ENCODE measurements at places on chromosomes 11 and 22. TPM values are rescaled to one million over a fixed set of nuclear protein-coding genes. Genes with fewer than 3 reads are reported as not detected.

Gene GPR83
- under 0.01 TPM for total RNA-seq

Gene NLRX1
- 13.7 TPM for total RNA-seq

Gene KCNA4
- not detected for total RNA-seq

Gene BTBD18
- not detected for total RNA-seq

Gene ELMOD1
- total RNA-seq, result under 0.01 TPM

Gene ANO1
- total RNA-seq, result 1.3 TPM

Gene TMEM132A
- total RNA-seq, result 25.2 TPM

Gene BLID
- total RNA-seq, result not detected

Gene OR52I2
- total RNA-seq, result not detected

Gene MIOX
- total RNA-seq, result not detected

Gene NRIP3
- total RNA-seq, result 2.2 TPM

Gene C1QTNF4
- total RNA-seq, result 0.13 TPM

Gene LRRC75B
- total RNA-seq, result 4.2 TPM

Gene KRTAP5-8
- total RNA-seq, result not detected

Gene SHISA8
- not detected for total RNA-seq

Gene PHF21B
- not detected for total RNA-seq

Gene CCDC83
- total RNA-seq, result not detected

Gene SULT4A1
- total RNA-seq, result under 0.01 TPM

Gene APOA5
- not detected for total RNA-seq

Gene CYP2D6
- 0.53 TPM for total RNA-seq

Gene KCNE3
- 0.13 TPM for total RNA-seq

Gene C11orf58
- total RNA-seq, result 405 TPM

Gene SLC5A4
- total RNA-seq, result not detected

Gene TESMIN
- total RNA-seq, result 1.4 TPM

Gene PKNOX2
- not detected for total RNA-seq

Gene VWCE
- total RNA-seq, result 0.26 TPM

Gene ABCC8
- total RNA-seq, result not detected

Gene PLAAT5
- total RNA-seq, result not detected

Gene RAB39A
- not detected for total RNA-seq

Gene MAJIN
- not detected for total RNA-seq

Gene RNF141
- 71.9 TPM for total RNA-seq

Gene SERHL2
- 0.79 TPM for total RNA-seq

Gene FXYD6
- not detected for total RNA-seq

Gene FGF4
- not detected for total RNA-seq

Gene SMIM35
- not detected for total RNA-seq

Gene DDTL
- 1.2 TPM for total RNA-seq

Gene NXPE1
- not detected for total RNA-seq

Gene MISFA
- 0.79 TPM for total RNA-seq

Gene TRIM49
- not detected for total RNA-seq

Gene CD82
- total RNA-seq, result 48.7 TPM

Gene OTOG
- total RNA-seq, result not detected

Gene CRYBA4
- total RNA-seq, result not detected

Gene RIC3
- 0.26 TPM for total RNA-seq

Gene BBOX1
- 5.6 TPM for total RNA-seq

Measured in bronchial epithelial cell (primary cell).